SW480 (cell line): ENCODE measurements at places on chromosomes 7 and 10.
A peak's percentile ranks its signal among the peaks of the same experiment; 100 is the strongest.

- peak; percentile 76 for DNase-seq
Observed at GRCh38 chr10:84429926-84430520, 101.6 kb downstream of the CCSER2 start.

DNA sequence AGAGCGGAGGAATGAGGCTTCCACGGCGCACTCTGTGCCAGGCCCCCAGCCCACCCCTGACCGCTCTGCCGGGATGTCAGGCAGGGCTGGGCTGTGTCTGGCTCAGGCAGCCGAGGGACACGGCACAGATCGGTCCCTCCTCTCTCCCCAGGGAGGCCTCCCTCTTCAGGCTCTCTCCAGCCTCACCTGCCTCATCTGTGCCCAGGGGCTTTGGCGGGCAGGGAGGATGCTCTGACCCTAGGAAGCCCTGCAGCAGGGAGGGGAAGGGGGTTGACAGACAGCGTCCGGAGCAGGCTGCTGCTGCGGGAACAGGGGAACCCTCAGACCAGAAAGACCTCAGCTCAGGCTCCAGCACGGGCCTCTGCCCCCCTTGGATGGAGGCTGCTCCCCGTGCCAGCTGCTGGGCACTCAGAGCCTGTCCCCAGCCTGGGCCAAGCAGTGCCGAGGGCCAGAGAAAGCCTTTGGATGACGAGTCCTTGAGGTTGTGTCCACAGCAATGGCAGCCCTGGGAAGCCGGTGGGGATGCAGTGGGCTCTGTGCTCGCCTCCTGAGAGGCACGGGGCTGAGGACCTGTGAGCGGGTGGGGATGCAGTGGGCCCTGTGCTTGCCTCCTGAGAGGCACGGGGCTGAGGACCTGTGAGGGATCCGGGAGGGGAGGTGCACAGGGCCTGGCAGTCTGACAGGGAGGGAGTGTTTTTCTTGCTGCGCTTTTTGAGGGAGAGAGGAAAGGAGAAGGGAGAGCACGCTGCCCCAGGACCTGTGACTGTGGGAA lies 66.9 kb downstream of the FOXL3 start:
- no peak for DNase-seq

DNA sequence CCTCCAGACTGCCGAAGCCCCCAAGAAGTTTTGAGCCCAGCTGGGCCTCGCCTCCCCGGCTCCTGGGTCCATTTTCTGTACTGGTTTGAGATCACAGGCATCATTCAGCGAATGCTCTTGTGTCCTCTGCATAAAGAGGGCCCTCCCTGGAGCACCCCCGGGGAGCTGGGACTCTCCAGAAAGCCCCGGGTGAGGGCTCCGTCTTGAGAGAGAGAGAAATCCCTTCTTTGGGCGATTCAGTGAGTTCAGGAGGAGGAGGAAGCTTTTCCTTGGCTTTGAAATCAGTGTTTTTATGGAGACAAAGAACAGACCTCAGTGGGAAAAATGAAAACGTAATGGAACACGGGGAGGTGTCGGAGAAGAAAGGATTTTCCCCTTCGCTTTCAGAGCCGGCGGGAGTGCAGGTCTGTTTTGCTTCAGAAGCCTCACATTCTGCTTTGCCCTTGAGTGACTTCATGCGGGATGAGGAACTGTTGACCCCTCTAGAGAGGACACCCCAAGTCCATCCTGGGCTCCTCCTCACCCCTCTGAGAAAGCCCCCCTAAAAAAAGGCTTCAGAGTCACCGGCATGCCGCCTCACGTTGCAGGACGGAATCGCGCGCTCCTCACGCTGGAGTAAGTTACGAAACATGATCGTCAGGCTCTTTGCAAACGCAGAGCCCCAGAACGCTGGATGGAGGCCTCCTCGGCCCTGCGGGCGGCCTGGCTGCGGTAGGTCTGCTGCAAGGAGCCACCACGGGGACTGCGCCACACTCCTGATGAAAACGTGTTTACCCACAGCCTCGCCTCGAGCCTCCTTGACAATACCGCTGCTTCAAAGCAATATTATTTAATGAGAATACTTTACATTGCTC lies 8.5 kb upstream of the AP5Z1 start:
- DNase-seq, result no peak

DNA sequence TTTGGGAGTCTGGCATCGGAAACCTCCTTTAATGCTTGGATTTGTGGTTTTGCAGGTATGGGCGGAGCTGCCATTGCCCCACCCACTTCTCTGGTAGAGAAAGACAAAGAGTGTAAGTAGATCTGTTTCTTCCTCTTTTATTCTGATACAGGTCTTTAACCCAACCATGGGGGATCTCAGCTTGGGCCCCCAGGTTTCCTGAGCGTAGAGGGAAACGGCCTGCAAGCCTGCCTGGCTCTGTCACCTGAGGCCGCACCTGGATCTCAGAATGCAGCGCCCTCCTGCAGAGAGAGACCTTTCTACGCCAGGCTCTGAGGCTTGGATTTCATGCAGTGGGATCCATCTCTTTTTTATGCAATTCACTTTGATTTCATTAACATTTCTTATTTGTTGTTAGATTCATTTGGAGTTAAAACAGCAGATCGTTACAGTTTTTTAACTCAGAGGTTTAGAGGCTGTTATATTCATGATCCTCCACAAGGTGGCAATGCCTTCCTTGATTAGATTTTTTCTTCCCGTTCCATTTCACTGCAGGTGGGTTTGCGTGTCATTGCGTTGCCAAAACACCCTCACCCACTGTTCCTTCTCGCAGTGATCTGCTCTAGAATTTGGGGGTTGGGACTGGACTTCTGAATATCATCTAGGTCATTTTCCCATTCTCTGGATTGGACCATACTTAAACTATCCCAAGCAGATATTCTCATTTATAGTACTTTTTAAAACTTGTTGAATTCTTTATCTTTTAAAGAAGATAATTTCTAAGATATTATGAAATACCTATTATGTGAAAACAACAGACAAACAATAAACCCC lies 20.0 kb downstream of the RBM17 start:
- DNase-seq, result peak; percentile 61
